AG04449 (cell line): ENCODE measurements at places on chromosomes 2 and 18.

DNA sequence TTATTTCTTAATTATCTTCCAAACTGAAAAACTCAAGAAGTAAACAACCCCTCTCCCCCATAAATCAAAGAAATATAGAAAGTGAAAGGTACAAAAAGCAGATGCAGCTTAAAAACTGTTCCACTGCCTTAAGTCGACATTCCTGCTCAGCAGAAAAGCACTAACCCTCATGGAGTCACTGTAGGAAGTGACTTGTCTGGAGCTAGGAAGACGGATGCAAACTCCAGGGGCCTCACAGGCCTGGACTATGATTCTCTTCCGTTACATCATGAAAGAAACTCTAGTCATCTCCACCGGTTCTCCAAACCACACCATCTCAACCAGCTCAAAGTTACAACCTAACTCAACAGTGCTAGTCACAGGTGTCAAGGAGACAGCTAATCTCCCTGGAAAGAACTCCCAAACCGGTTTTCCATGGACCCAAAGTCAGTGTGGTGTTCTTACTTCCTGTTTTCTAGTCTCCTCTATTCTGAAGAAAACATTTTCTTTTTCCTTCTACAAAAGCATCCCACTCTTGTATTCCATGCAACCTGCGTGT lies 128.4 kb downstream of the PIEZO2 start:
- DNase-seq: no peak

DNA sequence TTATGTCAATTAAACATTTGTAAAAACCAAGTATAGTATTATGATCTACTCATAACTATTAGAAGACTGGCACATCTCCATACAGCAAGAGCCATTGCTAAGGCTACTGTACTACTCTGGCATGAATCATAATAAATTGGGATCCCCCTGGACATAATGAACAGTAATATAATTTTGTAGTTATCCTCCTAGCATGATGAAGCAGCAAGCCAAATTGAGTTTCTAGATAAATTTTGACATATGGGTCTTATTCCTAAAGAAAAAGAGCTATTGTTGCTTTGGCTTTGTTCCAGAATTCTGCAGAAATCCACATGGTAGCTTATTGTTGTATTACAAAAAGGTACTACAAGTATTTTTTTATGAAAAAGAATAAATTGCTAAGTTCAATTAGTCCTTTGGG lies 204.3 kb downstream of the CAMKMT start:
- DNase-seq: no peak

DNA sequence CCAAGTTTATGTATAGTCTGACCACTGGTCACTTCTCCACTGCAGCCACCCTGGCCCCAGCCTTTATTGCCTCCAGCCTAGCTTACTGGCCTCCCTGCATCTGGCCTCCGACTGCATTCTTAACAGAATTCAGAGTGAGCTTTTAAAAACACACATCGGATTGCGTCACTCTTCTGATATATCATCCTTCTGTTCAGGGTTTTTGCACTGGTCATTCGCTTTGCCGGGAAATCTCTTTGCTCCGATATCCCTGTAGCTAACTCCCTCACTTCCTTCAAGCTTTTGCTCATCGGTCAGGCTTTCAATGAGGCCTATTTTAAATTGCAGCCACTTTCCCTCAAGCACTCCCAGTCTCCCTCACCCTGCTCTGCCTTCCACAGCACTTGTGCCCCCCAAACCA lies 101.6 kb upstream of the DLX2 start:
- no peak for DNase-seq

DNA sequence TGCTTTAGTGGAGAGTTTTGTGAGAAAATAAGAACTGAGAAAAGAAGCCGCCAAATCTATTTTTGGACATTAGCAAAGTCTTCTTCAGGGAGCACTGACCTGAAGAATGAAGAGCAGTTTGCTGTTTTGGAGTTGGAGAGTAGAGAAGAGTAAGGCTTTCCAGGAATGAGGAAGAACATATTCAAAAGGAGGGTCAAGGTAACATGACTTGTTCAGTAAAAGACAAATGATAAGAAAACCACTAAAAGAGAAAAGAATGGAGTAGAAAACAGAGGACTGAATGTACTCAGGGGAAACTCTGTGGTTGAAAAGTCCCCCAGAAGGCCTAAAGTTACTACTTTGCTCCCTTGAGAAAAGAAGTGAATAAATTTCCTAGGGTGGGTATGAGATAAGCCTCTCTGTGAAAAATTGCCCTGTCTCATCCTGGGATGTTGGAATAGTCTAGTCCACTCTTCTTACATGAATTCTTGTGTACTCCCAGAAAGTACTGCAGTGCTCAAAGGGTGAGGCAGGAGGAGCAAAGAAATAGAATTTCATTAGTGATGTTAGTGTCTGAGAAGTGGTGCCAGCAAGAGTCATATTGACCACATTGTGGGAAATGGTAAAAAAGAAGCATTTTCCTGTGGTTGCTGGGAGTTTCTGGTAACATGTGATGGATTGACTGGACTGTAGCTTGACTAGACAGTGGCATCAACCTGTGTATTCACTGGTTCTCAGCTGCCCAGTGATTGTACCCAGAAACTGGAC lies 27.8 kb downstream of the MBD5 start:
- DNase-seq: no peak

DNA sequence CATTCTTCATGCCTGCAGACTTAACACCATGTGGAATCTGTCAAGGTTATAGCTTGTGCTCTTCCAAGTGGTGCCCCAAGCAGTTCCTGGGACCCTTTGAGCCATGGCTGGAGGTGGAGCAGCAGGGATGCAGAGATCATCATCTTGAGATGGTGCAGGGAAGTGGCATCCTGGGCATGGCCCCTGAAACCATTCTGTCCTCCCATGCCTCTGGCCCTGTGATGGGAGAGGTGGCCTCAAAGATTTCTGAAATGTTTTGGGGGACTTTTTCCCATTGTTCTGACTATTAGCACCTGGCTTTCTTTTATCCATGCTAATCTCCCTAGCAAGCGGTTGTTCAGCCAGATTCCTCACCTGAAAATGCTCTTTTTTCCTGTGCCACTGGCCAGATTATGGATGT lies 10.3 kb upstream of the TMEM37 start:
- no peak for DNase-seq

DNA sequence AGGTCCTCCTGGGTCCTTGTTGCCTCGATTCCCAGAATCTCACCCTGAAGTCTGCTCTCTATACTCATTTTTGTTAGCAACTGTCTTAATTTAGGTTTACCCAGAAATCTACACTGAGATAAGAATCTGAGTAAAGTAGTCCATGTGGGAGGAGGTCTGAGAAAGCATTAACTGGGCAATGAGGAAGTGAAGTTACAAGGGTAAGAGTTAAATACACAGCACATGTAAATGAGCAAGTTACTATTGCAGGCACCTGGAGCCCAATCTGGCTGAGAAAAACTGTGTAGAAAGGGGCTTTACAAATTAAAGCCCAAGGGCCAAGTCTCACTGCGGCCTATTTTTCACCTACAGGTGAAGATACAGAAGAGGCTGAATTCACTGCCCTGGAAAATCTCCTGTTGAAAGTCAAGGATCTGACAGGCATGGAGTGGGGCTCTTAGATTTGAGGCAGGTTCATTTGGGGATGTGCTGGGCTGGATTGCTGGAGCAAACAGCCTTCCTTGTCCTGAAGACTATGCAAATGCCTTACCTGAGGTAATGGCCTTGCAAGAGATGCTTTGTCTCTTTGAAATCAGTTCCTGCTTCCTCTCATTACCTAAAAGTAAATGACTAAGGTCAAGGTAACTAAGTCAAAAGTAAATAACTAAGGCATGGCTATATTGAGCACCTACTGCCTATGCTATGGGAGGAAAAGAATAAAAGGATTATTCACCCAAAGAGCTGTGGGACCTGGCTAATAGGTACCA lies 84.4 kb upstream of the DYNAP start:
- DNase-seq: no peak

- DNase-seq: no peak
Measured at GRCh38 chr2:15331787-15332186, 229.3 kb downstream of the NBAS start.

DNA sequence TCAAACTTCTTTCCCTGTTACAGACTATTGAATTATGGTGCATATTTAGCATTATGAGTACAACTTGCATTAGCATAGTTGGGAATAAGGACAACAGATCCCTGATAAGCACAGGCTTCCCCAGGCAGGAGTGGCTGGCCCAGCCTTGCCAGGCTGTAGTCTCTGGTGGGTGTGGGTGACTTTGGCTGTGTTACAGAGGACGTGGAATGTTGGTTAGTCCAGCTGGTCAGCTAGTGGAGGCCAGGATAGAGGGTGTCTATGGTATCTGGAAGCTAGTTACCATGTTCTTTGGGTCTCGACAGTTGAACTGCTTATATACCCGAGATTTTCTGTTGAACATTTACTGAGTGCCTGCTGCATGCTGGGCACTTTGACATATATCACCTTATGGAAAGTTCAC lies 4.7 kb downstream of the SH3RF3 start:
- no peak for DNase-seq

GRCh38 chr2:10493634-10494281 lies 45.6 kb upstream of the ODC1 start:
- DNase-seq: no peak

DNA sequence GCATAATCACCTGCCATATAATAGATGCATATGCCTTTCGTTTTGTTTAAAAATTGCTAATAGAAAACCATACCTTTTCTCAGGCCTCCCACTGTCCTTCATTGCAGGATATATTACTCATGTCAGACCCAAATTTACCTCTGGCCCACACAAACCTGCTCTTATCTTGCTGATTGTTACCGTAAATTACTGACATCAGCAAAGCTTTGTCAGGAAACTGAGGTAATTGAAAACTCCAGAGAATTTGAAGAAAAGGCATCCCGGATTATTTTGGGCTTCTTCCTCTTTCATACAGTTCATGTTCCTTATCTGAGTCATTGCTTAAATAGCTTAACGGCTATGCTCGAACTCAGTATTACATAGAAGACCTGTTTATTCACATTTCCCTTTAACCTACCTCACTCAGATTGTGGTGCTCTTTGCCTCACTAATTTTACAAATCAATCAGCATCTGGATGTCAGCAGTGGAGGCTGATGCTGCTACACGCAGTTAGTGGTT lies 145.7 kb downstream of the ZEB2 start:
- no peak for DNase-seq

GRCh38 chr2:43004879-43005244 lies 212.5 kb upstream of the HAAO start:
- no peak for DNase-seq

- no peak for DNase-seq
Measured at GRCh38 chr2:102120701-102121159, 21.8 kb upstream of the IL1R1 start.

DNA sequence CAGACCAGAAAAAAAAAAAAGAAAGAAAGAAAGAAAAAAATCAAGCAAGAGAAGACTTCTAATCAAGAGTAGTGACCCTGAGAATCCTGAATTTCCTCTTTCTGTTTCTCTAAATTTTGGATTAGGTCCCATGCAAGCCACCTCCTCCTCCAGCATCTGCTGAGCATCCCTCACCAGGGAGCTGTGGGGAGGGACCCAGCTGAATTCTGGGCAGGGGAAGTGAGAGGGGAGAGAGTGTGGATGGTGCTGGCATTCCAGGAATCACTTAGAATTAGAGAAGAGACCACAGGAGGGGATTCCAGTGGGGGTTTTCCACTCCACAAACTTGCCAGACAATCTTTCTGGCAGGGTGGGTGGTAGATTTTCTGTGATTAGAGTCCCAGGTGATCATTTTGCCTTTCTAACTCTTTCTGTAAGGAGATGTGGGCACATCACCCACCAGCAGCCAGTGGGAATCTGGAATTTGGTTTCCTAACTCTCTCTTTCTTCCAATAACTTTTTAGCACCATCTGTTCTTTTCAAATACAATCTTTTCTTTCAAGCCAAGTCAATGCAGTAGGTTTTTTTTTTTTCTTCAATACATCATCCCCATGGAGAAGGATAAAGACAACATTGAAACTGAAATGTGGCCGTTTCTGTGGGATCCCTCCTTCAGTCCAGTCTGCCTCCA lies 279.2 kb downstream of the CLIP4 start:
- no peak for DNase-seq

DNA sequence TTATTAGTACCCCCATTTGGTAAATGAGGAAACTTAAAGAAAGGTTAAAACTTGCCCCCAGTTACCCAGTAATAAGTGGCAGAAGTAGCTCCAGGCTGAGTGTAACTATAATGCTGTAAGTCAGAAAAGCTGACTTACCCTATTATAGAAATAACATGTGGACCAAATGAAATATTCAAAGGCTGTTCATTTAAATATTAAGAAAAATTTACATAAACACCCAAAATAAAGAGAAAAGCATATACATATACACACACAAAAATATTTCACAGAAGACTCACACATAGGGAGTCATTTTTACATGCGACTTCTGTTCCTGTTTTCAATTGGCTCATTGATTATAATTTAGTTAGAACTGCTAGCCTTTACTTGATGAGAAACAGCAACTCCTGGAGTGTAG lies 189.1 kb downstream of the NBAS start:
- DNase-seq: no peak

- no peak for DNase-seq
Measured at GRCh38 chr2:219459460-219460311, 25.0 kb downstream of the SPEG start.

- no peak for DNase-seq
Measured at GRCh38 chr18:74264303-74265020, 27.3 kb downstream of the CYB5A start.

DNA sequence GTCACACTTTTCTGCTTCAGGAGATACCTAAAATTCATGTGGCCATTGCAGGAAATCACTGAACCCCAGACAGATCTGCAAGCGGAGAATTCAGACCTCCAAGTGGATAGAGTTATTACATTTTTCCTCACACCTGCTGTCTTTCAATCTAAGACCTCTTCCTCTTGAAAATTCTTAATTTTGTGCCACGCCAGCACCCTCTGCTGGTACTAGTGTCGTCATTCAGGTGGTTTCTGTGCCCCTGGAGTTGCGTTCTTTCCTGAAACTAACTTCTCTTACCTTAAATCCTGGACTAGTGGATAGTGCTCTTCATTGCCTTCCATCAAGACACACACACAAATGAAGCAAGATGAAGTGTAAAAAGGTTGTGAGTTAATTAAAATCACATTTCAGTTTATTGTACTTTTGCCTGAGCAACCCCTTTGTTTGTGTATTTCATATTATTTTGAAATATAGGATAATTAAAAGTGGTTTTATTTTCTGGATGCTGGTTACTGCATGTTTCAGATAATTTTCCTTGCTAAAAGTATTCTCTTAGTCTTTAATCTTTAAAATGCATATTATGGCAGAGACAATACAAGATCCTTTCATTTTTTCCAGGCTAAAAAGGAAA lies 1.6 kb upstream of the DNER start:
- no peak for DNase-seq
